Activated T-cell treated with anti-CD3 and anti-CD28 coated beads for 48 hours (primary cell): ENCODE measurements at places on chromosomes 13 and 19.

GRCh38 chr19:29445246-29445645, 80.5 kb upstream of the VSTM2B start:
- no peak for DNase-seq

GRCh38 chr19:19662871-19663255, 613 bp downstream of the ATP13A1 start:
- DNase-seq: no peak

DNA sequence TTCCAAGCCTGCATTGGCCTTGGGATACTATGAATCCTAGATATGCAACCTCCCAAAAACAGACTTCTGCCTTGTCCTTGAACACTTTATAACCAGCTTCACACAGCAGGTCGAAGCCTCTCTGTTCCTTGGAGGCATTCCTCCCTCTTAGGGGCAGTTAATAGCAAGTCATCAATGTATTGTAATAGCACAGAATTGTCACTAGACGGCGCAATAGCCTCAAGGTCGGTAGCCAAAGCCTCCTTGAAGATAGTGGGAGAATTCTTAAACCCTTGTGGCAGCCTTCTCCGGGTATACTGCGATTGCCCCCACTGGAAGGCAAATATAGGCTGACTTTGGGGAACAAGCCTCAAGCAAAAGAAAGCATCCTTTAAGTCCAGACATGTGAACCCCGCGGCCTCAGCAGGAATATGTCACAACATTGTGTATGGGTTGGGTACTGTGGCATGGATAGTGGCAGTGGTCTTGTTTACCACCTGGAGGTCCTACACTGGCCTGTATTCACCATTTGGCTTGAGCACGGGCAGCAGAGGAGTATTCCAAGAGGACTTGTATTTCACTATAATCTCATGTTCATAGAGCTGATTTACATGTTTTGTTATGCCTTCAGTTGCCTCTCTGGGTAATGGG, 61.1 kb downstream of the ZNF431 start:
- no peak for DNase-seq

GRCh38 chr13:64697226-64697625, 2532.9 kb downstream of the PCDH9 start:
- DNase-seq: no peak

DNA sequence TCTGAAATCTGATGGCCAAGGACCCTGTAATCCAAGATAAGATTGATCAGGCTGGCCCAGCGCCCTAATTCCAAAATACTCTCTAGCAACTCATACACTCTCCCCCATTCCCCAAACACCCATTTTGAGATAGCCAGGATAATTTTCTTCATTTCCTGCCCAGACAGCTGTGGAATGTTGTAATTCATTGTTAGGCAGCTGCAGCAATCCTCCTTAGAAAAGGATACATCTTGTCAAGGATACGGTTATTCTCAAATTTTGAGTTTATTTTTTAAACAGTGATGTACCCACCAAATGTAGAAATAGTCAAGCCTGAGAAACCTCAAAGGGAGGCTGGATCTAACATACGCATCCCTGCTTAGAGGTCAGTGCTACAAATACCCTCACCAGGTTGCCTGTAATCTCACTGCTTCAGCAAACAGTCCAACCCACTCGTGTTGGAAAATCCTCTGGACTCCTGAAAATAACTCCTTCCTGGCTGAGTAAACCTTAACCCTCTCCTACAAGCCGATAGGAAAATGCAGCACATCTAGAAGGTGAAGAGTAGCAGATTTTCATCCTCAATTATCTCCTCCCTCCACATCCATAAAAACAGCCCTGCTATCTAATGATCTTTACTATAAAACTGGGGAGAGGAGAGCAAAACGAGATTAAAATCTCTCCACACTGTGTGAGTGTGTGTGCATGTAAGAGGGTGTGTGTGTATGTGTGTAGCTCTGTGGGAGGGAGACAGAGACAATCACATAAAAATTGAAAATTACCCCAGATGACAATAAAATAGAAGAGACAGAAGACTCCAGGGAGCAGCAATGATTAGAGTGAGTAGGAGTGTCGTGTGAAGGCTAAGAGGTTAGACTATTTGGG, 683.1 kb downstream of the DIAPH3 start:
- DNase-seq: no peak

DNA sequence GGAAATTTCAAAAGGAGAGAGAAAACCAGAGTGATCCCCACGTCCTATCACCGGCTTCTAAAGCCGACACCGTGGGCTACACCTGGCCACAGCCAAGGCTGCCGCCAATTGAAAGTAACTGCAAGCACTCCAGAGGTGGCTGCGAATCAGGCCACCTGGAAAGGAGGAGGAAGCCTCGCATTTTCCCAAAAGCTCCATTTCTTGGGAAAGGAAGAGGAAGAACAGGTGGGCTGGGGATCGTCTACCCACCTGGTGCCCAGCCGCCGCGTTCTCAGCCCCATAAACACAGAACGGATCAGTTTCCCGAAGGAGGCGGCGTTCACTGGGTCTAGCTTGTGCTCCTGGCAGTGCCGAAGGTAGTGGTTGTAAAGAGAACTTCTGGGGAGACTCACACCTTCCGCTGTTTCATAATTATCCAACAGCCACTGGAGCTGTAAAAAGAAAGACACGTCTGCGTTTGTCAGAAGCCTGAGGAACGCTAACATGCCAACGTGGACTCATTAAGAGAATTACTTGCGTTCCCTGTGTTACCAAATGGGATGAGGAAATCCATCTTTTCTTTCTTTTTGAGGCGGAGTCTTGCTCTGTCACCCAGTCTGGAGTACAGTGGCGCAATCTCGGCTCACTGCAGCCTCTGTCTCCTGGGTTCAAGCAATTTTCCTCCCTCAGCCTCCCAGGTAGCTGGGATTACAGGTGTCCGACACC, 38.1 kb upstream of the RANBP3 start:
- no peak for DNase-seq

GRCh38 chr19:18437491-18438330, at the start of gene ISYNA1:
TSS of gene ISYNA1 (minus strand) at chr19:18438133. CDS start at chr19:18437979, 154 bp downstream.
- DNase-seq: peak; percentile 47

DNA sequence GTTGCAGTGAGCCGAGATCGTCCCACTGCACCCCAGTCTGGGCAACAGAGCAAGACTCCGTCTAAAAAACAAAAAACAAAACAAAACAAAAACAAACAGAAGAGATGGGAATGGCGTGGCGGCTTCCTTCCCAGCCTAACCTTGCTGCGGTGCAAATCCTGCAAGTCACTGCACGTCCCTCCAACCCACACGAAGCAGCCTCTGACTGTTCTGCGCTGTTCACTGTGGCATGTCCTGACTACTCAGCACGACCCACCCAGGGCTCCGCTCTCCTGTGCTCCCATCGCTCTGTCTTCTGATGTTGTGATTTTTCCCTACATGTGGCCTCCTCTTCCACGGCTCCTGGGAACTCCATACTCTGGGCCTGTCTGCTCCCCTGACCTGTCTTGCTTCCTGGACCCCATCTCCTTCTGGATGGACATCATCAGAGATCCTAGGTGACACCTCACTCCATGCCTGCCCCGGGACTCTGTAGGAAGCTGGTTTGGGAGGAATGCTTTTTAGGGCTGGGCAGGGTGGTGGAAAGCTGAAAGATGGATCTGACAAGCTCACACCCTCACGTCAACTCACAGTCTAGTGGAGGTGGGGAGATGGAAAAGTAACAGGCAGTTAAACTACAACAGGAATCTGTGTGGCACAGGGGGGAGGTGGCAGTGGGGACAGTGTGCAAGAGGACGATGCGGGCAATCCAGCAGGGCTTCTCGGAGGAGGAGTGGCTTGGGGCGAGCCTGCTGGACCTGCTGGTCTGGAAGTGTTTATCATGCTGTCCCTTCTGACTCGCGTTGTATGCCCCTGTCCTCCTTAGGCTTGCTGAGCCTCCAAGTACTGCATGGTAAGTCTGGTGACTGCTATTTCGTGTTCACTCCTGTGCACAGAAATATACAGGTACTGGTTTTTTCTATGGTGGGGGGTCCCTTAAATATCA, 18.8 kb downstream of the ZSCAN5A start:
- DNase-seq: no peak

GRCh38 chr13:110419381-110419791, 112.3 kb downstream of the COL4A2 start:
- no peak for DNase-seq

DNA sequence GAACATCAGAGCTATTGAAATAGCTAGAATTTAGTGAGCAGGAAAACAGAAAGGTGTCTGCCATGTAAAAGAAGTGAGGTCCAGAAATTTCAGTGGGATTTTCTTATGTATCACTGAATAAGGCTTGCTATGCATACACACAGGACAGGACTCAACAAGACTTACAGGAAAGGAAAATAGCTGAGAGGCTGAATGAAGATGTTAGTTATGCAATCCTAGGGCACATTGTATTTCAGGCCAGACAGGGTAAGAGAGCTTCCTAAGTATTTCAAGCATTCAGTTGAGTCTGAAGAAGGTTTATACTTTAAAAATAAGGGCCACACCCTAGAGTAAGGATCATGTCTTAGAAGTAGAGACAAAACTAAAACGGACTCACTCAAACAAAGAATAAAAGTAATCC, 419.9 kb upstream of the PRR20A start:
- no peak for DNase-seq

DNA sequence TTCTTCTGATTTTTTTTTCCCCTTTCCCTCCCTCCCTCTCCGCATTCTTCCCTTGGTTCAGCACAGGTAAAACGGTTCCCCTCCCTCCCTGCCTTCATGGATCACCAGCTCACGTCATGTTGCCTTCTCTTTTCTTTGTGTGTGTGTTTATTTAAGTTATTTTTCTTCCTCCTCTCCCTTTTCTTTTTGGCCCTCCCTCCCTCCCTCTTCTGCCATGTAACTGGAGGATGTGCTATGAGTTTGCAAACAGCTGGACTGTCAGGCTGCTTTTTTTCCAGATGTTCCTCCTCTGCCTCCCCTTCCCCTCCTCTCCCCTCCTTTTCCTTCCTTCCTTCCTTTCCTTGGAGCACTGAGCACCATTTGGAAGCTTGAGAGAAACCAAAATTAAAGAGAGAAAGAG, 2.0 kb downstream of the LENG9 start:
- no peak for DNase-seq
